Activated T-helper 1 cell treated with anti-CD3 and anti-CD28 coated beads, Interleukin-2, amount 50 U/mL, for 16 hours (primary cell): ENCODE measurements at places on chromosomes 16 and 17.

DNA sequence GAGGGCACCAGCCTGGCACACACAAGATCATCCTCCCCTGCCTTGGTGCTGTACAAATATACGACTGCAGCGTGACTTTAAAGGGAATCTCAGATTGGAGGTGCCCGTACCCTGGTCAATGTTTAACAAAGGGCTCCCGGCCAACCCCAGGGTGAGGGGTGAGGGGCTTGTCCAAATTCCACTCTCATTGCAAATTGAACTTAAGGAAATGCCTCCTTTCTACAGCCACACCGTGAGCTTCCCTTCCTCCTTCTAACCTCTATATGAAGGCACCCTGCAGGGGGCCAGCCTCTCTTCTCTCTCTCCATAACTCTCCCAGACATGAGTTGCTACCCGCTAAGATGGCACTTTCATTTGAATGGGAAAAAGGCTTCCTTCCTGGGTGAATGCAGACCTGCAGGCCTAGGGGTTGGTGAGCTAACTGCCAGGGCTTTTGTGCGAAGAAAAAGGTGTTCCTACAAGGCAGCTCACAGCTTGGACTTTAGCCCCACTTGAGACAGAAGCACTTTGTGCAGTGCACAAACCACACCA lies 76.6 kb downstream of the IRF8 start:
- no peak for DNase-seq

DNA sequence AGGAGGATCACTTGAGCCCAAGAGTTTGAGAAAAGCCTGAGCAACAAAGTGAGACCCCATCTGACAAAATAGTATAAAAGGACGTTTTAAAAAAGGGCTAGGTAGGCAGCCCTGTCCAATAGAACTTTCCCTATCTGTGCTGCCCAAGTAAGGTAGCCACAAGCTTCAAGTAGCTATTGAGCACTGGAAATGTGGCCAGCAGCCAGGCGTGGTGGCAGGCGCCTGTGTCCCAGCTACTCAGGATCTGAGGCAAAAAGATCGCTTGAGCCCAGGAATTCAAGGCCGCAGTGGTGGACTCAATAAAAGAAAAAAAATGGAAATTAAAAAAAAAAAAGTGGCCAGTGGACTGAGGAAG lies 1.5 kb upstream of the NQO1 start:
- DNase-seq: no peak

- DNase-seq: no peak
These were observed 5.1 kb downstream of the CDR2 start for GRCh38 chr16:22369221-22369811.

- no peak for DNase-seq
These were observed 420.9 kb downstream of the SHISA9 start for GRCh38 chr16:13322336-13322735.

DNA sequence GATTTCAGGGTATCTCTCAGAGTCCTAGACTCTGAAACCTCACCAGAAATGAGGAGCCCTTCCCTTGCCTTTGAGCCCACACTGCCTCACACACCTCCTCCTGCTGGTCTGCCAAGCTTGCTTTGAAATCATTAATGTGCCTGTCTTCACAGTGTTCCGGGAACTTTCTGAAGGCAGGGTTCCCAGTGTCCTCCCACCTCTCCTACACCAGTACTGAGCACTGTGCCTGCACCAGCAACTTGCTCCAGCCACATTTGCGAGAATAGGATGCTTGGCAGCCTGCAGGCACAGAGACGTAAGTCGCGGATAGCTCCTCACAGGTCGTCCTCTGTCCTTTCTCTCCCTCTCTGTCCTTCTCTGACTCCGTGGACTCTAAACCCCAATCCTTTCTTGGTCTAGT lies 408.4 kb upstream of the EEF2KMT start:
- no peak for DNase-seq

DNA sequence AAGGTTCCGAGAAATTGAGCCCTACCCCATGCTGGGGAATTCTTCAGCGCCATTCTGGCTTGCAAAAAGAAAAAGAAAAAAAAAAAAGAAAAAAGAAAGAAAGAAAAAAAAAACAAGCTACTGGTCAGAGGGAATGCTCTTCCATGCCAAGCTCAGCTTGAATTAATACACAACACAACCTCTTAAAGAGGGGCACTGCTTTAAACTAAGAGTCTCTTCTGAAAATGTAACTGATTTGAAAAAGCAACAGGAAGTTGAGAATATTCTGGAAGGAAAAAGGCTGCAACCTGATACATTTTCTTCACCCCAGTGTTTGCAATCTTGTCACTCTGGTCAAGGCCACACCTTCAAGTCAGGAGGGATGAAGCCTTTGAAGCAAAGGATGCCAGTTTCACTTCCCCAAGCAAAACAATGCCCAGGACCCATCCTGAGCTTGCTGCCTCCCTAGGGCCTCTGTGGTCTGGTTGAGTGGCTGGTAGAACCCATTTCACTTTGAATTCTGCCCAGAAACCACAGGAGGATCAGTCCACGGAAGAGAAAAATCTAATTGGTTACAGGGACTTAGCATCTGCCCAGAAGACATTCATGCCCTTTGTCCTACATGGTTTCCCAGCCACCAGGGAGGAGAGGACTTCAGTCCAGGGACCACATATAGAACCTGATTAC lies 389.7 kb downstream of the SOX9 start:
- DNase-seq: no peak

DNA sequence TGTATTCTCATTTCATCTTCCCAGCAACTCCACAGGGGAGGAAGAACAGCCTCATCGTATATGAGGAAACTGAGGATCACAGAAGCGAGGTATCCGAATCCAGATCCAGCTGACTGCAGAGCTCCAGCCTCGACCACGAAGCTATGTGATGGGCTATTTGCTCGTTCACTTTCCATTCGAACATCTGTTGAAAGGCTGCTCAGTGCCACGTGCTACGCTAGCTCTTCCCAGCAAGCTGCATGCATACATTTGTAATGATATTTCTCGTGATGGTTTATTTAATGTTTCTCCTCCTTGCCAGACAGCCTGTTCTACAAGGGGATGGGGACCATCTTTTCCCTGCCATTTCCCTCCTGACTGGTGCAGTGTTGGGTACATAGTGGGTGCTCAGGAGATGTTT lies 48.4 kb upstream of the RCVRN start:
- no peak for DNase-seq

DNA sequence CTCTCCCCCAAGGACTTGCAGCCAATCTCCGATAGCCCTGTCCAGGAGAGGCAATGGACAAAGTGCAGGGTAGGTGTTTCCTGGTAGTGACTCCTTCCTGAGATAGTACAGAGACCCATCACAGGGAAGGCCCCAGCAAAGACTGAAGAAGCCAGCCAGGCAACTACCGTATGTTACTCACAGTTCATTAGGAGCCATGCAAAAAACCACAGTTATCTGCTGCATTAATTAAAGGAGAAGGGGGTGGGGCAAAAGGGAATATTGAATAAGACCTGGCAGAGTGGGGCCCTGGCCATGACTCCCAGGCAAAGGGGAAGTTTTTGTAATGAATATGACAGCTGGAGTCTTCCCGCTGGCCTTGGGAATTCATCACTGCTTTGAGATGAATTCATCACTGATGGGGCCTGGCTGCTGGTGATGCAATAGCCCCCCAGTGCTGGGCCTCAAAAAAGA lies 2.5 kb upstream of the SLC13A2 start:
- no peak for DNase-seq

- no peak for DNase-seq
These were observed 42.8 kb downstream of the SRCIN1 start for GRCh38 chr17:38562903-38563302.

GRCh38 chr17:4109449-4109848 lies 33.4 kb downstream of the ZZEF1 start:
- no peak for DNase-seq
